ENCODE measurements at places on chromosomes 7 and 10.

GRCh38 chr10:90047243-90047729 lies 345.9 kb downstream of the KIF20B start:
- no peak for DNase-seq

DNA sequence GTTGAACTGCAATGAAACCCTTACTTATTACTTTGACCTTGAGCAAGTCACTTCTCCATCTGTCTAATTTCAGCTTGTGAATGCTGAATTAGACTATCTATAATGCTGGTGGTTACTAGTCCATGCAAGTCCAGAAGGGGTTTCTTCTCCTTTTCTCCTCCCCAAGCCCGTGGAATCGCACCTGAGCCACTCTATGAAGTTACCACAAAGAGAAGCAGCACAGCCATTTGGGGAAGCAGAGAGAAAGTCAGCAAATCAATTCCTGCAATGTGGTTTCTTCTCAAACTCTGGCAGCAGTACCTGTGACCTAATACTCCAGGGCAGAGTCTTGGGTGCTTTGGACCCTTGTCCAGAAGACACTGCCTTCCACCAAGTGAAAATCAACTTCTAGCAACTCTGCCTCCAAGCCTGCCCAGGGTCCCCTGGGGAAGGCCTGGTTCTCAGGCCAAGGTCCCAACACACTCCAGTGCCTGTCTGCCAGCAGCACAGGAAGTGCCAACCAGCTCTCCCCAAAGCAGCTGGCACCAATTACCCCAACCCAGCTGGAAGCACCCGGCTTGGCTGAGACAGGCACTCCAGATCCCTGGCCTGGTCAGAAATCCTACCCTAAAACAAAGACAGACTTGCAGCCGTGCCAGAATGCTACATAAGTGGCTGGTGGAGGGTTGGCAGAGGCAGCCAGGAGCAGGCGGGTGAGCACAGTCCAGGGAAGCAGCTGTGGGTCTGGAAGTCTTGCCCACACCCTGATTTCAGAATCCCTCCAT lies 200.3 kb downstream of the LSM5 start:
- no peak for DNase-seq

GRCh38 chr7:117157241-117158209 lies 165.3 kb downstream of the WNT2 start:
- no peak for DNase-seq

- no peak for DNase-seq
Measured at GRCh38 chr7:1253681-1254181, 21.1 kb downstream of the UNCX start.

- no peak for DNase-seq
Measured at GRCh38 chr7:6200971-6201370, 71.5 kb downstream of the CYTH3 start.

GRCh38 chr7:151793531-151793951 lies 83.4 kb downstream of the PRKAG2 start:
- no peak for DNase-seq

GRCh38 chr10:79299397-79300241 lies 47.6 kb upstream of the PPIF start:
- no peak for DNase-seq

DNA sequence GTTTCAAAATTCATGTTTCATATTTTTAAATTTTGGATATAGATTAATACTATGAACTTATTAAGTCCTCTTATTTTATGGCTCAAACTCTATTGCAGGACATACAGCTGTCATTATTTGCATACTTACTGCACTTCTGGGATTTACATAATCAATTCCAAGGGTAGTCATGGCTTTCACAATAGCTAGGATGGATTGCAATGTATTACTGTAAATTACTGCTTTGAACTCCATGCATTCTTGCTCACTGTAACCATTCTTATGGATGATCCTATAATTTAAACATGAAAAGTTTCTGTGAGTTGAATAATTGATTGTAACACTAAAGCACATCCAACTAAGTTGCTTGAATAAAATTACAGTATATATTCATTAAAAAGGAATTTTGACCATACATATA lies 23.5 kb downstream of the GNAT3 start:
- no peak for DNase-seq

DNA sequence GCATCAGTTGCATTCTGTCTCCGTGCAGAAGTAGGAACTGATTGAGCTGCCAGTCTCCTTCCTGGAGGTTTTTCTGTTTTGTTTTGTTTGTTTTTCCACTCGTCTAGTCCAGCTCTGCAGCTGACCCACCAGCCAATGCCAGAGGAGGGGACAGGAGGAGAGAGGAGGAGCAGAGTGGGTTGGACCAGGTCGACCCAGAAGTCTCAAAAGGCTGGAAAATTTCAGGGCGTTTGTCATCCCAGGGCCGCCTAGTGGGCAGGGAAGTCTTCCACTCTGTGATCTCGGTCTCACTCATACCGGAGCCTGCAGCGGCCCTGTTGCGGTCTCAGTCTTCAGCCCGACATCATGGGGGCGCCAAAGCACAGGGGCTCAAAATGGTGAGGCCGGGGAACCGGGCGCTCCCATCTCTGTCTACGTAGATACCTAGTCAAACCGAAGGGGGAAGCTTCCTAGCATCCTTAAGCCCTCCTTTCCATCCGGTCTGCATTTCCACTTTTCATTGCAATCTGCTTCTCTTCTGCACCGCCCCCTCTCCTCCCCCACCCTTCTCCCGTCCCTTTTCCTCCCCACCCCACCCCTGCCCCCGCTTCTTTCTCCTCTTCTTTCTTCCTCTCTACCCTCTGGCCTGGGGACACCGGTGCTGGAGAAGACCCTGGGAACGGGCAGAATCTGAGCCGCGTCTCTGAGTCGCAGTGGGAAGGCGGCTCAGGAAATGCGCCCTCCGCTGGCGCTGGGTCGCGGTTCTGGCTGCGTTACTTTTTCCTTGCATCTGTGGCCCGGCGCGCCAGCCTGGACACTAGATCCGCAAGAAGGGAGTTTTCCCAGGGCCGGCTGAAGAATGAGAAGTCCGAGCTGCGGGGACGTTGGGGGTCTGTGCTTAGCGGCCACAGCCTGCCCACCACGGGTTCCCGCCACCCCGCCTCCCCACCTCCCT lies 16.2 kb upstream of the PAX2 start:
- DNase-seq = no peak

GRCh38 chr7:89002981-89003956 lies 207.7 kb upstream of the TEX47 start:
- DNase-seq = no peak

- no peak for DNase-seq
Measured at GRCh38 chr7:121510858-121511482, 114.9 kb upstream of the FAM3C start.

- no peak for DNase-seq
Measured at GRCh38 chr10:46250898-46251856, 35.6 kb upstream of the ANTXRL start.

DNA sequence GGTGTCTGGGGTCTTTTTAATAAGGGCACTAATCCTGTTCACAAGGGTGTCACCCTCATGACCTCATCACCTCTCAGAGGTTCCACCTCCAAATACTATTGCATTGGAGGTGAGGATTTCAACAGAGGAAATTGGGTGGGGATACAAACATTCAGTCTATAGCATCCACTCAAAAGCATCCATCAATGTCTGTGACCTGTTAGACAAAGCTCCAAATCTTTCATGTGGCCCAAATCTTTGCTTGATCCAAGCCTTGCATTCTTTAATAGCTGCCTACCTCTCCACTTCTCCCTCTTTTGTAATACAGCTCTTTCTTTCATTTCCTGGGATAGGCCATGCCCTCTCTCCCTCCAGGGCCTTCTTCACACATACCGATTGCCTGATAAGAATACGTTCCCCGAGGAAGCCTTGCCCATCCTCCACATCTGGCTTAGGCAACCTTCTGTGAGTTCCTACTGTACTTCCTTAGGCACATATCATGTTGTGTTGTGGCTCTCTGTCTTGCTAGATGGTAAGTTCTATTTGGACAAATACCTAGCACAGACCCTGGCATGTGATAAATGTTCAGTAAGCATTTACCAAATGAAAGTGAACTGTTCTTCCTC lies 66.1 kb downstream of the CREM start:
- DNase-seq = no peak

DNA sequence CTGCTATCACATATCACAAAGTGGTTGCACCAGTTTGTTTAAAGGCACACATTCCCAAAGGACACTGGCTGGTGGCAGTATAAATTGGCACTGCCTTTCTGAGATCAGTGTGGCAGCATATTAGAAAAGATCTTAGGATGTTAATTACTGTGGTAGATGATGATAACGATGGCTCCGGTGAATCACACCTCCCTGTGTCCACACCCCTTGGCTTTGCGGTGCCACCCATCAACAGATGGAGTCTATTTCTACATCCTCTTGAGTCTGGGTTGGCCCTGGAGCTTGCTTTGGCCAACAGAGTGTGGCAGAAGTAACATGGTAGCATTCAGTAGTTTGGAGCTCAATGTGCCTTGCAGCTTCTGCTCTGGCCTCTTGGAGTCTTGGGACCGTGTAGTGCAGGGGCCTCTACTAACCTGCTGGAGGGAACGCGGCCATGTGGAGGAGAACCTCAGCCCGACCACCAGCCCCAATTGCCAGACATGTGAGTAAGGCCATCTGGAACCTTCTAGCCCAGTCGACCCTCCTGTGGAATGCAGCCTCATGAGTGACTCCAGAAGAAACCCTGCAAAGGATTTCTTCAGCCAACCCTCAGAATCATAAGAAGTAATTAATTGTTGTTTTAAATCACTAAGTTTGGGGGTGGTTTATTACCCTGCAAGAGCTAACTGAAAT lies 27.2 kb upstream of the PLEKHA1 start:
- DNase-seq = no peak

DNA sequence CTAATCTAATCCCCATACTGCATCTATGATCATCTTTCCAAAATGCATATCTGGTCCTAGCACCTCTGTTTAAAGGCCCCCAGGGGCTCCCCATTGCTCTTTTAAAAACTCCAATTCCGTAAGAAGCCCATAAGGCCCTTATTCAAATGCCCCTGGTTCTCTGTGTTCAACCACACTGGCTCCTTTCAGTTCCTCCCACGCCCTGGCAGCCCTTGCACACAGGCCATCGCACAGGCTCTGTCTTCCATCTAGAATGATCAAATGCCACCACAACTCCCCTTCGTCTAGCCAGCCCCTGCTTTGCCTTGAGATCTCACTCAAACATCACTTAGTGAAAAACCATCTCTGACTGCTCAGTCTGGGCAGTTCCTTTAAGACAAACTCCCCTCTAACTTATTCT lies 112.9 kb upstream of the LYZL2 start:
- DNase-seq = no peak

DNA sequence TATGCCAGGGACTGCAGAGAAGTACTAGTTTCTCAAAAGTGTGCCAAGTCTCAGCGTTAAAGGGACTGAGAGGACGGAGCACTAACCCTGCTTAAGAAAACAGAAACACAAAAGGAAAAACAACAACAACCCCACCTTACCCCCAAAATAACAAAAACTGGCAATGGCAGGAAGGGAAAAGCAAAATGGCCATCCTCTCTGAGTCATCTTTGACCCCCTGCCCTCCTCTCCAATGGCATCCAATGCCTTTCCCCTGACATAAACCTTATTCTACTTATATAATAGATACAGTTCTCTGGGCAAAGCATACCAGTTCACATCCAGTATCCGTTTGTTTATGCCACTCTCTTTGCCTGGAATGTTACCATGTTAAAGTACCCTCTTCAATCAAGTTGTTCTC lies 1.6 kb downstream of the POLR1F start:
- DNase-seq = no peak

DNA sequence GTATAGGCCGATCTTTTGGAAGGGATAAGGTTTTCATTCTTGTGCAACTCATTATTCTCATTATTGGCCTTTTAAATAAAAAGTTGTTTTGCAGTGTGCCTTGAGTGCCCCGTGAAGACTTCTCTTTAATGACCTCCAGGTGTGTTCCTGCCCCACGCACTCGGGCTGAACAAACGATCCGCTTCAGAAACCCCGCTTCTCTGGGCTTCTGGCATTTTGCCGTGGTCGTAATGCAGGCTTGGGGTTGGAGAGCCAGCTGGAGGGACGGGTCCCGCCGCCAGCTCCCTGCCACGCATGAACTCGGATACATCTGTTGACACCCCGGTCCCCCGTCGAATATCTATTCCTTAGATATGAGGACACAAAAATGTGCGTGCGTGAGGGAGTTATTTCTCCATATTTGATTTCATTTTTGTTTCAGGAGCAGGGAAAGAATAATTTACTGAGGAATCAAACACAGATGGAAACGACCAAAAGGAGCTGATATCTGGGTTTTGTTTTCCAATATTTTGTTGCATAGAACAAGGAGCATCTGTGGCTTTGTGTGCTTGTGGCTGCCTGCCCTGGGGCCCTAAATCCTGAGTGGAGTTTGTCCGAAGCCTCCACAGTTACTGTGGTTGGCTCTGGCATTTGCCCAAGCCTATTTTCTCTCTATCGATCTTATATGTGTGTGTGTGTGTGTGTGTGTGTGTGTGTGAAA lies 17.0 kb upstream of the TTYH3 start:
- no peak for DNase-seq

DNA sequence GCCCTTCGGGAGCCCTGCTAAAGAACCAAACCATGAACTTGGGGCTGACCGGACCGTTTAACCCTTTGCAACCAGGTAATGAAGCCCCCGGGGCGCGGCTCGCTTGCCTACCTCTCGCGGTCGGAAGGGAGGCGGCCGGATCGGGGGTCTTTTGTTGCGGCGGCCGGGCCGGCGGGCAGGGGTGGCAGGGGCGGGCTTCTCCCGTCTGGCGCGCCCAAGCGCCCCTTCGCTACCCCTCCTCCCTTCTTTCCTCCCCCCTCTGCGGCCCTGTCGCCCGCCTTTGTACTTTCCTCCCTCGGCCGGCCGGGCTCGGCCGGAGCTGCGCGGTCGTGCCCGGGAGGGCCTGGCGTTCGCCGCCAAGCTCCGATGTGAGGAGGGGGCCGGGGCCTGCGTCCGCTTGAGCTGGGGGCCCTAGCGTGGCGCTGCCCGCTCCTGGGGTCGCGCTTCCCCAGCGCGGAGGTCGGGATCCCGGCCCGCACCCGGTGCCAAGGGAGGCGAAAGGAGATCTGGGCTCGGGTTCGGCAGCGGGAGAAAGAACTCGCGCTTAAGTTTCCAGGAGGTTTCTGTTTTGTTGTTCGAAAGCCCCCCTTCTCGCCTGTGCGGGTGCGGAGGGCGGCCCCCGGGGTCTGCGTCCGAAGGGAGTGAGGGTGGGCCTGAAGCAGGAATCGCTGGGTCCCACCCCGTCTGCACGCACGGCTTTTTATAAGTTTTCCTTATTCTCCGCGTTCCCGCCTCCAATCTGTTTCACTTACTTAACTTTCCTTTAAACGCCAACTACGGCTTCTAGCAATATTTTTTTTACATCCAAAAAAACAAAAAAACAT lies 436.8 kb upstream of the GALNT17 start:
- DNase-seq = no peak

DNA sequence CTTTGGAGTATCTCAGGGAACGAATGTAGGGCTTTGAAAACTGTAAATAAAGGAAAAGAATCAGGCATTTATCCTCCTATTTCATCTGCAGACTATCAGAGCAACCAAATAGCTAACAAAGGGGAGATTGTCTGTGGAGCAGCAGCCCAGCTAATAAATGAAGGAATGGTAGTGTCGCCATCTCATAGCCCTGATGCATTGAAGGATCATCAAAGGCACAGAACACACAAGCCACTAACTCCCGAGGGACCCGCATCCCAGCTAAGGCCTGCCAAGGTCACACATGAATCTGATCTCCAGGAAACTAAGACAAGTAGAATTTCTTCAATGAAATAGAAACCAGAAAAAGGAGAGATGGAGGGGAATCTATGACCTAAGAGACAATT lies 38.2 kb downstream of the CALML5 start:
- DNase-seq = no peak

- DNase-seq = no peak
Measured at GRCh38 chr10:113957013-113957412, 86.7 kb upstream of the ADRB1 start.

- no peak for DNase-seq
Measured at GRCh38 chr7:146319629-146320028, 203.0 kb downstream of the CNTNAP2 start.

GRCh38 chr7:151871904-151872303 lies 5.0 kb downstream of the PRKAG2 start:
- DNase-seq = no peak
